ENCODE measurements at places on chromosomes 2 and 18.
A peak's percentile ranks its signal among the peaks of the same experiment; 100 is the strongest.

DNA sequence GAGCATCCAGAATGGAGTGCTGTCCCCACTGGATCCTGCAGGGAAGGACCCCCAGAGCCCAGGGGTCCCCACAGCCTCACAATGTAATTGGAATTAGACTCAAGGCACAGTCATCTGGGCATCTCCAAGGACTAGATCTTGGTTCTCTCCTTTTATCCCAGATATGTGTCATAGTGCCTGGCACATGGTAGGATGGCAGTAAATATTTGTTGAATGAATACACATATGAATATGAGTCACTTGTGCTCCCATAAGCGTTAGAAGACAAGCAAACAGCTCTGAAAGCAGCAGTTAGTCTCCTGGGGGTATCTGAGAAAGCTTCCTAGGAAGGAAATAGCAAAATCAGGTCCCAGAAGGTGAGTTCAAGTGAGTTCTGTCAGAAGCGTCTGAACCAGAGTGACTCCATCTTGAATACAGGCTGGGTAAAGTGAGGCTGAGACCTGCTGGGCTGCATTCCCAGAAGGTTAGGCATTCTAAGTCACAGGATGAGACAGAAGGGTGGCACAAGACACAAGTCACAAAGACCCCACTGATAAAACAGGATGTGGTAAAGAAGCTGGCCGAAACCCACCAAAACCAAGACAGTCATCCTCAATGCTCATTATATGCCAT is 234.1 kb upstream of the ID2 start:
- no peak for ATAC-seq

GRCh38 chr2:105796791-105797190 is 52.1 kb downstream of the NCK2 start:
- ATAC-seq, result no peak

- no peak for ATAC-seq
Measured at GRCh38 chr2:106363791-106364190, 104.4 kb downstream of the RGPD3 start.

DNA sequence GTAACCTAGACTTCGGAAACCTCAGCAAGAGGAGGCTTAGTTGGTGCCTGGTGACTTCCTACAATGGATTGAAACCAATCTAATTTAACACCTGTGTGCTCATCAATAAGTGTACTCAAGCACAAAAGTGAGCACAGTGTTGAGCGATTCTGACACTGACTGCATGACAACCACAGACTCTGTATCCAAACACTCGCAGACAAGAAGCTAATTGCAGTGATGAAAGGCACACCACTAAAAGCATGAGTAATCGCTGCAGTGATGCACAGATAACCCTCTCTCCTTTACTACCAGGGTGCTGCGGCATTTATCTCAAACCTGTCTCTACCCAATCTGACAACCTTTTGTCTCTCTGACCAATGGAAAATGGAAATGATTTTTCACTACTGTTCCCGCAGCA is 168.1 kb downstream of the AFF3 start:
- ATAC-seq, result peak; percentile 99

GRCh38 chr2:237546876-237547395 is 19.4 kb upstream of the PRLH start:
- ATAC-seq, result no peak

DNA sequence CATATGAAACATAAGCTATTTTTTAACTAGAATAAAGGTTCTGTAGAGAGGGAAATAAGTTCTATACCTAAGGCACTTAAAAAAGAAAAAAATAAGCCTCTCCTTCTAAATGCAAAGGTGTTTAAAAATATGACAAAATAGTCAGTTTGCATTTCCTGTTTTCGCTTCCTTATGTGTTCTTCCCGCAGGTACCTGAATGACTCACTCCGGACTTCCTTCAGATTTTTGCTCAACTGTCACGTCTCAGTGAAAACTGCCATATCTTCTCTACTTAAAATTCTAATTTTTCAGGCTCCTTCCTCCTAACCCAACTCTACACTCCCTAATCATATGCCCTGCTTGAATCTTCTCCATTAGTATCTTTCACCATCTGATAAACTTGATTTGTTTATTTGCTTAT is 1333.1 kb downstream of the LRP1B start:
- no peak for ATAC-seq

All from motor neuron (in vitro differentiated cells).